ENCODE measurements at places on chromosomes 2 and 18.

DNA sequence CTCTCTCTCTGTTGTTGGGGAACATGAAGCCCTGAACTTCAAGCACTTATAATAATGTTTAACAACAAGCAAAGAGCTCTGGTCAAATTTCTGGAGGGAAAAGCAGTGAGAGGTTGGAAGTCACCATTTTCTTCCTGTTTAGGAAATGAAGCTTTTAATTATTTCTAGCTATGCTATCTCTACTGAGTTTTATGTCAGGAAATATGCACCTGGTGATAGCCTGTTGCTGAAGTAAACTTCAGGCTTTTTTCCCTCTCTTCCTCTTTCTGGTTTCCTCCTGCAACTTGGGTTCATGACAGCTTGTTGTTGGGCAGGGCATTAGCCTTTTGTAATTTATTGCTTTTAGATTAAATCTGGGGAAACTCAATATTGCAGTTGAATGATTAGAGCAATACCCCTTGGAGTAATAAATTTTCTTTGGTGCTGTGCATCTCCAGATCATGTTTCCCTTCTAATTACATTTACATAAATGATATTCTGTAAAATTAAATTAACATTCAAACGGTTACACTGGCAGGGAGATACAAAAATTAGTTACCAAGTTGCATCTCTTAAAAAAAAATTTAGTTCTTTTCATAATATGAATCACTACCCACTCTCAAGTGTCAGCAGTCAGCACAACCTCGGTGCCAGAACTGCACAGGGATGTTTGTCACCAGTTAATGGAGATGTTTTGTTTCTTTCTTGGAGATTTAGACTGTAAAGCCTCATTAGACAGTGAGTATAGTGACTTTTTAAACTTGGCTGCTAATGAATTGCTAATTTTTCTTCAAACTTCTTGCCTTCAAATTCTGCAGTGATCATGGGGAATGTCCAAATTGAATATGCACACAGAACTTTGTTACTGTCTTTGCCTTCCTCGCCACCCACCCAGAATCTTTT lies 466.6 kb upstream of the ETAA1 start:
- no peak for DNase-seq

DNA sequence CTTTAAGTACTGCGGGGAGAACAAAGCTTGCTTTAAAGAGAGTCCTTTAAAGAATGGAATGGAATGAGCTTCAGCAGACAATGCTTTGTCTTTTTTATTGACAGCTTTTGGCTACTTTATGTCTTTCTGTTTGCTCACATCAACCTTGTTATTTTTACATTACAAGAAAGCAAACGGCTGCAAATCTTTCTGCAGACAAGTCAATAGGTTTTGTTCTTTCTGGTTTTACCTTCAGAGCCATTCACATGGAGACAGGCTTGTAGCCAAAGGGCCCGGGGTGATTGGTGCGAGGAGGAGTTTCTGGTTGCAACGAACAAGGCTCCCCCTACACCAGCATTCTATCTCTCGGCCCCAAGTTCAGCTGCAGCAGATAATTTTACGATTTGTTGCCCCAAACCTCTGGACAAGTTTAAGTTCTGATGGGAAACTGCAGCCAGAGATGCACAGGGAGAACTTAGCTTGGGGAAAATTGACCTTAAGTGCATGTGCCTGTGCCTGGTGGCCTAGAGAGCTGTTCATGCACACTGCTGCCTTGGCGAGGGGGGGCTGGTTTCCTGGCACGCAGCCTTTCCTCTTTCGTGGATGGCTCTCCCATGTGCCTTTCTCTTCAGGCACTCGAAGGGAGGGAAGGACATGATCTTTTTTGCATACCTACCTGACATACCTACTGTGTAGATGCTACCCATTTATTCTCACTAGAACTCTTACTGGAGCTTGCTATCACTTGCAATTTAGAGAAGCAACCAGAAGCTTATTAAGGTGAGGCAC lies 543.2 kb downstream of the DCDC2C start:
- peak; percentile 3 for DNase-seq

- no peak for DNase-seq
Observed at GRCh38 chr2:15730545-15731212, 139.0 kb downstream of the DDX1 start.

- DNase-seq = no peak
Observed at GRCh38 chr18:76913583-76913982, 91.2 kb downstream of the ZNF236 start.

DNA sequence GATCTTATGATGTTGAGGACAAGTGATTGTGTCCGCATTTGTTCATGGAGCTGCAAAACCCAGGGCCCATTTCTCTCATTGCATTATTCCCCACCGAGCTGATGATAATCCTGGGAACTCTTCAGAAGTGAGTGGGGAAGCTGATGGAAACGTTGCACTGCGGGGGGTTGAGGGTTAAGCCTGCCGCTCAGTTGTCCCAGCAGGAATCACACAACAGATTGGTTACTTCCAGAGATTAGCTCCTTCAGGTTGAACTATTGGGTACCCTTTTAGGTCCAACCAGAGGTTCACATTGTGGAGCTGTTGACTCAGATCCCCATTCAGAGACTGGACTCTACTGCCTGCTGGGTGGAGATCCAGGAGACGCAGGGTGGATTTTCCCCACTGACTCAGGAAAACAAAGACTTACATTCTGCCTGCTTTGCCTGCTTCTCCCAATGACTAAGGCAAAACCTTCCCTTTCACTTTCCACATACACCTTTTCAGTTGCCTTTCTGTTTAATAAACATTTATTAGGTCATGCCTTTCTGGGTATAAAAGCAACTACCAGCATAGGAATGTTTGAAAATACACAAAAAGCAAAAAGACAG lies 286.4 kb downstream of the TXNL1 start:
- no peak for DNase-seq

GRCh38 chr2:178241844-178242551 lies 47.7 kb downstream of the OSBPL6 start:
- no peak for DNase-seq

DNA sequence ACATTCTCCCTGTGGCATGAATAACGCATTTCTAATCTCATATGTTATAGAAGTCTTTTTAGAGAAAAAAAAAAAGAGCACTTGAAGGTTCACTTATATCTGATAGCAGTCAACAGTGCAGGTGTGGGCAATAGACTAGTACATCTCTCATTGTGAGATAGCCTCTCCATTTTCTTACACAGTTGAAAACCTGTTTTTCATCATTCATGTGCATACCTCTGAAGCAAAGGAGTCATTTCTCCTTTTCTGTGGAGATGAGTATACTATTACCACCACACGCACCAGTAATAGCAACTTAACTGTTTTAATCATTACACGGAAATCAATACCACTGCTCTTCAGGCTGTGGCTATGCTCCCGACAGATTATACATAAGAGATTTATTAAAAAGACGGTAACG lies 1653.3 kb upstream of the TMEFF2 start:
- DNase-seq = no peak

- no peak for DNase-seq
Observed at GRCh38 chr2:9966491-9967022, 15.1 kb downstream of the GRHL1 start.

GRCh38 chr2:32212295-32212694 lies 46.6 kb downstream of the SLC30A6 start:
- DNase-seq = no peak

- no peak for DNase-seq
Observed at GRCh38 chr2:132404056-132404455, 12.5 kb upstream of the GPR39 start.

DNA sequence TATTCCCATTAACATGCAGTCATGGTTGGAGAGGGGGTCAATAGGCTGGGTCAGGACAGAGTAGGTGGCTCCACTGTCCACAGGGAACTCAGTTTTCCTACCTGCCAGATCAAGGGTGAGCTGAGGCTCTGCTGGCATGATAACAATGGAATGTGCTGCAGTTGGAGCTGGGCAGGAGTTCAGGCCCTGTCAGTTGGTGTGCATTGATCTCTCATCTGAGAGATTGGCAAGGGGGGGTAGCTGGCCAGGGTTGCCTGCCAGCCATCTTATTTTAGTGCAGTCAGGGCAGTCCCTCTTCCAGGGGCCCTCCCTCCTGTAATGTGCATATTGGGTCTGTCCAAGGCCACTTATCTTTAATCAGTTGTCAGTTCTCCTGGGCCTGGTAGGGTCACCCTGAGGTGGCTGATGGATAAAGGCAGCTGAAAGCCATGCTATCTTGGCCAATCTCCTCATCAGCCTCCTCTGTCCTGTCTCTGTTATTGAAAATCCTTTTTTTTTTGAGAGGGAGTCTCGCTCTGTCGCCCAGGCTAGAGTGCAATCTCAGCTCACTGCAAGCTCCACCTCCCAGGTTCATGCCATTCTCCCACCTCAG lies 38.1 kb upstream of the CCBE1 start:
- DNase-seq = no peak

DNA sequence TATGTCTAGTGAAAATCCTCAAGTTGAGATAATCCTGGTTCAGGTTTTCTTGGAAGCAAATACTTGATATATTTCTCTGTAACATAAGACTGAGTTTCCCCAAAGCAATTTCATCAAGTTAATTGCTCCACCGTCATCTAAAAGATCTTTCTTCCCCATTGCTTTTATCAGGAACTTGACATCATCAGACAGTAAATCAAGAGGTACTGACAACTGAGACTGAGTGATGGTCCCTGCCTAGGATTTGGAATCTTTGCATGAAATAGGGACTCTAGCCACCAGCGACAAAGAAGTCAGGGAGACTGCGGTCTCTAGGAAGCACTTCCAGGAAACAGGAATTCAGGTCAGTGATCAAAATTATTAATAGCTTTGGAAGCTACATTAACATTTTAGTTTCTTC lies 43.4 kb upstream of the SCN1A start:
- DNase-seq = no peak

DNA sequence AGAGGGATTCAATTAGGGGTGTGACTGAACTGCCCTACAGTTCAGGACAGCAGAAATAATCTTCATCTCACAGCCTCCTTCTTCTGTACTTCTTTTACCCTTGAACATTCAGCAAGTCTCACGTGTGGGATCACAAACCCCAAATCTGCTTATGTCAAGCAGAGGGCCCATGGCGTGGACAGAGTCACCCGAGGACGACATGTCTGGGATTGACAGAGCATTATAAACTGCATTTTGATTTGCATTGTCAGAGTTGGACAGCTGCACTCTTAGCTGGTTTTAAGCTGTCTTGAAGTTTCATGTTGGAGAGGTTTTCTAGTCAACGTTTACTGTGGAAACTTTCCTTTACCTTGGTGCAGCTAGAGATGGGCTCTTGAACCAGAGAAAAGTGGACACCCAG lies 26.4 kb downstream of the MGAT5 start:
- DNase-seq = no peak

DNA sequence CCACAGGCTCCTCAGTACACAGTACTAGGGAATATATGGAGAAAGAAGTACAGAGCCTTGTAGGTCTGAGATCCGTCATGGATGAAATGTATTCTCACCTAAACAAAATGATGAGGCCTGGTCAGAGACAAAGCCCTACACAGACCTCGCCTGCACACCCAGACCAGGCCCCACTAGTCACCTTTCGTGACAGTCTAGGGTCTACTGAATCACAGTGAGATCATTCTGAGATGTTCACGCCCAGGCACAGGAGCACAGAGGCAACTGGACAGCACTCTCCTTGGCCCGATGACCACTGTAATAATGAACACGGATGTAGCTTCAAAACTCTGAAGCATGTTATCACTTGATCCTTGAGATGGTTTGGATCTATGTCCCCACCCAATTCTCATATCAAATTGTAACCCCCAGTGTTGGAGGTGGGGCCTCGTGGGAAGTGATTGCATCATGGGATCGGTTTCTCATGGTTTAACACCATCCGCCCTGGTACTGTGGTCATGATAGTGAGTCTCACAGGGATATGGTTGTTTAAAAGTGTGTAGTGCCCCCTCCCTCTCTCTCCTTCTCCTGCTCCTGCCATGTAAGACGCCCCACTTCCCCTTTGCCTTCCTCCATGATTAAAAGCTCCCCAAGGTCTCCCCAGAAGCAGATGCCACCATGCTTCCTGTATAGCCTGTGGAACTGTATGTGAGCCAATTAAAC lies 15.1 kb downstream of the DOCK10 start:
- no peak for DNase-seq

GRCh38 chr2:191404568-191404991 lies 159.4 kb downstream of the MYO1B start:
- no peak for DNase-seq

GRCh38 chr18:8673256-8674209 lies 31.8 kb upstream of the MTCL1 start:
- no peak for DNase-seq

DNA sequence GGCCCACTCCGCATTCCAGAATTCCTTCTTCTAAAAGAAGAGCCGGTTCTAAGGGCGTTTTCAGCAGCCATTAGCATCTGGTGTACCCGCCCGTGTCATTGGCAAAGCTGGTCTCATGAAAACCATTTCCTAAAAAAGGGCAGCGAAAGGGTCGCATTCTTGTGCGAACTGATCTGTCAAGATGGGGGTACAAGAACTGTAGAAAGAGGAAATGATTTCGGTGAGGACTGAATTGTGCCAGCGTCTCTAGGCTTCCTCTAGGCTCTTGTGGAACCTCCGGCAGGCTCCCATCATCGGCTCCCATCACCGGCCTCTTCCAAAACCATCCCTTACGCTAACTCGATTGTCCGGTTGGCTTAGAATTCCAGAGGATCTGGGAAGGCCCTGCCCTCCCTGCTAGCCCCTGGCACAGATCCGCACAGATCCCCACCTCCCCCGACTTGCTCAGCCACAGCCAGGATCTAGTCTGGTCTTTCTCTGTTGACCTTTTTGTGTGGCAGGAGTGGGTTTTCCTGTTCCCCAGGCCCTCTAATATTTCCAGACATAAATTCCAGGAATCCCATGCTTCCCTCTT lies 1.3 kb downstream of the RAB31 start:
- DNase-seq = no peak

DNA sequence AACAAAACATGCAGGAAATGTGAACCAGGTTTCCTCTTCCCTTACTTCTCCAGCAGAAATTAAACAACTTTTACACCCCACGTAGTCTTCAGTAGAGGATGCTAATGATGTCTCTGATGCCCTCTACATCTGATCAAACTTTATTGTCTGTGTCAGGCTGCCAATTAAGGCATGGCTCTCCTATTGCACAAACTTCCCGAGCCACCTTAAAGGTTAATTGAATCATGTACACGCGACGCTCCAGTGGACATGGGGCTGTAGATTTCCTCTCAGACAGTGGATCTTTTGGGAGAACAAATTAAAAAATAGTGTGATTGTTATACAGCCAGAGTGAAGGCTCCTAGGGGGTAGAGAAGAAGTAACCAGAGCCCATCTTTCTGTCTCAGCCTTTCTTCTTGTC lies 301.6 kb downstream of the SMAD2 start:
- no peak for DNase-seq

GRCh38 chr2:27803046-27803445 lies 31.5 kb downstream of the MRPL33 start:
- no peak for DNase-seq

DNA sequence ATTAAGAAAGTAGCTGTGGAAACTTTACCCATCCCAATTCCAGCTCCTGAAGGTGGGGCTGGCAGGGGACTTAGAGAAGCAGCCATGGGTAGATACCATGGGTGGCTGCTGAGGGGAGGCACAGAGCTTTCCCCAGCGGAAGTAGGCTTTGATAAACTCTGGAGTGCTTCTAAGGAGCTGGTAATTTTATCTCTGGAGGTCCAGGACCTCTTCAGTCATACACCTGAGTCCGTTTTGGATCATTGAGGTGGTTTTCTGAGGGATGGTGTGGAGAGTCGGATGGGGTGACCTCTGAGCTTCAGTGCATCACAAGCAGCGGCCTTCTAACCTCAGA lies 36.7 kb upstream of the BMP10 start:
- no peak for DNase-seq
